Breast epithelium (tissue), 4 donors: ENCODE measurements at places on chromosomes 12 and 14. TPM values are rescaled to one million over a fixed set of nuclear protein-coding genes. Genes with fewer than 3 reads are reported as not detected.

Gene PDZRN4
- 53.4 TPM for total RNA-seq

Gene ART4
- total RNA-seq = 1.0 TPM

Gene ASIC1
- total RNA-seq = 0.98 TPM

Gene ANKRD33
- total RNA-seq = not detected

Gene CACNB3
- 10.8 TPM for total RNA-seq

Gene SIX6
- not detected for total RNA-seq

Gene DCN
- 4,374 TPM for total RNA-seq

Gene PIWIL1
- under 0.01 TPM for total RNA-seq

Gene AMDHD1
- 2.8 TPM for total RNA-seq

Gene CLEC4C
- total RNA-seq = not detected

Gene NRXN3
- total RNA-seq = 2.9 TPM

Gene THAP2
- total RNA-seq = 2.6 TPM
